ENCODE measurements at places on chromosomes 2 and 18.

DNA sequence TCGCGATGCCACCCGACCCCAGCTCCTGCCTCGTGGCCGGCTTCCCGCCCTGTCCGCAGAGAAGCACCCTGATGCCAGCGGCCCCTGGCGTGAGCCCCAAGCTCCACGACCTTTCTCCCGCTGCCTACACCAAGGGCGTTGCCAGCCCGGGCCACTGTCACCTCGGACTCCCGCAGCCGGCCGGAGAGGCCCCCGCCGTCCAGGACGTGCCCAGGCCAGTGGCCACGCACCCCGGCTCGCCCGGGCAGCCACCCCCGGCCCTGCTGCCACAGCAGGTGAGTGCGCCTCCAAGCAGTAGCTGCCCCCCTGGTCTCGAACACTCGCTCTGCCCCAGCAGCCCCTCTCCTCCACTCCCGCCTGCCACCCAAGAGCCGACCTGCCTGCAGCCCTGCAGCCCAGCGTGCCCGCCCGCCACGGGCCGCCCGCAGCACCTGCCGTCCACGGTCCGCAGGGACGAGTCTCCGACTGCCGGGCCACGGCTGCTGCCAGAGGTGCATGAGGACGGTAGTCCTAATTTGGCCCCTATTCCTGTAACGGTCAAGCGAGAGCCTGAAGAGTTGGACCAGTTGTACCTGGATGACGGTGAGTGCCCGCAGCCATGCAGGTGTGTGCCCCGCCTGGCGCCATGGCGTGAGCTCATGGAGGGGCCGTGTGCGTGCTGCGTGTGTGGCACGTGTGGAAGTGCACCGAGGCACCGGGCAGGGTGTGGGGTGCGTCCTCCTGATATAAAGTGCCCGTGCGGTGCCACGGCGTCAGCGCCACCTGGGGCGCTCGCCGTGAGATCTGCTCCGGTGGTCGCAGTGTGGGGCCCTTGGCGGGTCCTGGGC lies 90.8 kb downstream of the NFATC1 start:
- DNase-seq: no peak

DNA sequence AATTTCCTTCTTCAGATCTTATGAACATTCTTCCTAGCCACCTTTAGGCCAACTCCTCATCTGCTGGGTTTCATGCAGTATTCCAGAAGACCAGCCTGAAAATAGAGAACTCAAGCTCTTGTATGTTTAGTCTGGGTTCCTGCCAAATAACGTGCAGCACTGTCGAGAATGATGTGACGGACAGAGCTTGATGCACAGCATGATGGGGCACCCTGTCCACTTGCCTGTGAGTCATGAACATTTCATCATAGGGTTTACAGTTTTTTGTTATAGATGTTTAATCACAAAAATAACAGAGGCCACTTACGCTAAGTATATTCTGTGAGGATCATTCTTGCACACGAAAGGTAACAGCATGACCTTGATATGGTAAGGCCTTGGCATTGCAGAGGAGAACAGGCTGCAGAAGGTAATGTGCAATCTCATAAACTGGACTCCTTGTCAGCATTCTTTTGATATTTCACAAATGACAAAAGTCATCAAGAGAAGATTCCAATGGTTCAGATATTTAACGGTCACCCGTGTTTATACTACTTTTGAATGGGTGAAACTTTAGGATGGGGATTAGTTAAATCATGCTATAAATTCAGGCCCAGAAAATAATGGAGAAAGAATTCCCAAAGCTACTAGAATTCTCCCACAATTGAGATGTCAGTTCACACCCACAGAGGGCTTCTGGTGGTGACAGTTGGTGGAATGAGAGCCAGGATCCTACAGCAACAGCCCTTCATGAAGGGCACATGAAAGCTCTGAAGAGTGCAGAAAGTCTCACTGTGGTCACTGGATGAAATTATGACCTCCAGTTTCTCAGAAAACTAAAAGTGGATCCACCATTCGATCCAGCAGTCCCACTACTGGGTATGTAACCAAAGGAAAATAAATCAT lies 396.1 kb upstream of the RAB12 start:
- DNase-seq: no peak

DNA sequence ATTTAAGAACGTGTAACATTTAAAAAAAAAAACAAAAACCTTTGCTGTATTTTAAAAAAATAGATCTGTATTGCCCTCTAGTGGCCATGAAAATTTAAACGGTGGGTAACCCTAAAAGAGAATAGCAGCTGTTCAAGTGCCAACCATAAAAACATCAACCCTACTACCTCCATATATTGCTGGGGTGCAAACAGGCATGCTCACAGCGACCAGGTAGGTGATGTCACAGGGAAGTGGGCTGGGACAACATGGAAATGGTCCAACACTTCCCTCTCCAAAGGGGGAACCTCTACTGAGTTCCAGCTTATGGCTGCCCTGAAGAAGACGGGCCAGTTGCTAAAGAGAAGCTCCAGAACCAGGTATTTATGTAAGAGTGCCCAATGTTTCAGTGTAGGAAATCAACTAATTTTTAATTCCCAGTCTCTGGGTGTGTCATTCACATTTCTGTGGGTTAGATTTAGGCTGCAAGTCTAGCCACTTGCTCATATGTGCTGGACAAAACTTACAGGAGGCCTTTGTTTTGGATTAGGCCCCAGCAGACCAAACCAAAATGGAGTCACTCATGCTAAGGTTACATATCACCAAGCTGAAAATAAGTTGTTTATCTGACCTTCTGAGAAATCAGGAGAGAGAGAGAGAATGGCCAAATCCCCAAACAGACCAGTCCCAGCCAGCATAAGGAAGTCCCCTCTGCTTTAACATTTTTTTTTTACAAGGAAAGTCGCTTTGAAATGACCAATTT lies 54.5 kb downstream of the SKA1 start:
- DNase-seq: no peak

DNA sequence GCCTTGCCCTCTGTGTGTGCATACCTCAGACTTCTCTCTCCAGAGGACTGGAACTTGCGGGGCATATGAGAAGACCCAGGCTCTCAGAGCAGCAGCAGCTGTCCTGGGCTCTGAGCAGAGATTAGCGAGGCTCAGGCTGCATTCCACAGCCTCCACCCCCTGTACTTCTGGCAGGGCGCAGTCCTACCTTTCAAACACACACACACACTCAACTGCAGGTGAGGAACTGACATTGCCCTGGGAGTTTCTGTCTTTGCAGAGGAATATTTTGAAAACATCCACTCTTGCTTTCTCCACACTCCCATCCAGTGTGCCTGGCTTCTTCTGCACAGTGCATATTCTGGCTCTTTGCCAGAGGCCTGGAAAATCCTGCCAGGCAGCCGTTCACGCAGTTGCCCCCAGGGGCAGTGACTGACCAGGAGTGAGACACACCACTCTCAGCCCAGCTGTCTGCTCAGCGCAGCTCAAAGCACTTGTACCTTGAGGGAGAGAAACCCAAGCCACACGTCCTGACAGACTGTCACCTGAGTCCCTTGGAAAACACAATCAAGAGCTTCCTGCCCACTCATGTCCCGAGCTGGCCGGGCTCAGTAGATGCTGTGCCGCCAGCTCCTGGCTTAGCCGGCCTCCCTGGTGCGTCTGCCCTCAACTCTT lies 460.8 kb downstream of the RNF144A start:
- DNase-seq: peak; percentile 59

DNA sequence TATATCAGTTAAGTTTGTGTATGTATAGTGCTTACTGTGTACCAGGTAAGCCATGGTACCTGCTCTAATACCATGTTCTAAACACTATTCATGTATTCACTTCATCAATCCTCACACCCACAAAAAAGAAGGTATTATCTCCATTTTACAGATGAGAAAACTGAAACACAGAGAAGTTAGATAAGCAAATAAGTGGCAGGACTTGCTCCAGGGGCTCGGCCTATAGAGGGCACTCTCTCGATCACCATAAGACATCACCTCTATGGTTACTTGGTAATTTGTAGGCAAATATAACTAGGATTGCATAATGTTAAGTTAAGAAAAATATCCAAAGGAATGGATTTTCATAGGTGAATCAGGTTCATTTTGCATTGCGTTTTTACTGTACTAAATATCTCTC lies 118.1 kb upstream of the FN1 start:
- no peak for DNase-seq

DNA sequence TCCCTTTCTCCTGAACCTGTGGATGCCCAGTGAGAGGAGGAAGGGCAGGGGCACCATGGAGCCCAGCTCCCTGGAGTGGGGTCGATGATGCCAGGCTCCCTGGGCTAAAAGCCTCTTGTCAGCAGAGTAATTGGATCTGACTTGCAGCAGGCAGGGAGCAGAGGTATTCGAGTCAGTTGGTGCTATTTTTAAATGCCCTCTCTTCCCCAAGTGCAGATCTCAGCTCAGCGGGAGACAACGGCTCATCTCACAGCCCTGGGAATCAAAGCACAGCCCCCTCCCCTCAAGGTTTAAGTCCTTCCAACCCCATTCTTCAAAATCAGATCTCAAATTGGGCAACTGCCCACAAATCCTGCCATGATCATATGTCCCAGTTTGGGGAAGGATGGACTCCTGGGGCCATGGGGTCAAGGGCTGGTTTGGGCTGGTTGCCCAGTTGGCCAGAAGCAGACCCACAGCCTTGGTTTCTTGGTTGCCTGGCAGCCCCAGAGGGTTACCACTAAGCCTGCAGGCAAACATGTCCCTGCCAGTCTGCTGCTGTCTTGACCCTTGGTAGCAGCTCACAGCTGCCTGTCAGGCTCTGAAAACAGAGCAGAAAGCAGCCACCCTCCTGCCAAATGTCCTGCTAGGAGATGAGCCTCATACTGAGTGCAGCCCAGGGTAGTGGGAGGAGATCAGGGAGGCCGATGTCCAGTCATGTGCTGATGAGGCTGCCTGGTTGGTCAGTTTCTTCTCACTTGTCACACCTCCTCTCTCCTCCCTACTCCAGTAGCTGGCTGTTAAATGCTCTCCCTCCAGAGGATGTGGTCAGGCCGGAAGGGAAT lies 244.9 kb downstream of the LOXHD1 start:
- peak; percentile 82 for DNase-seq

GRCh38 chr2:203673933-203674332 lies 32.5 kb upstream of the CD28 start:
- DNase-seq: no peak

DNA sequence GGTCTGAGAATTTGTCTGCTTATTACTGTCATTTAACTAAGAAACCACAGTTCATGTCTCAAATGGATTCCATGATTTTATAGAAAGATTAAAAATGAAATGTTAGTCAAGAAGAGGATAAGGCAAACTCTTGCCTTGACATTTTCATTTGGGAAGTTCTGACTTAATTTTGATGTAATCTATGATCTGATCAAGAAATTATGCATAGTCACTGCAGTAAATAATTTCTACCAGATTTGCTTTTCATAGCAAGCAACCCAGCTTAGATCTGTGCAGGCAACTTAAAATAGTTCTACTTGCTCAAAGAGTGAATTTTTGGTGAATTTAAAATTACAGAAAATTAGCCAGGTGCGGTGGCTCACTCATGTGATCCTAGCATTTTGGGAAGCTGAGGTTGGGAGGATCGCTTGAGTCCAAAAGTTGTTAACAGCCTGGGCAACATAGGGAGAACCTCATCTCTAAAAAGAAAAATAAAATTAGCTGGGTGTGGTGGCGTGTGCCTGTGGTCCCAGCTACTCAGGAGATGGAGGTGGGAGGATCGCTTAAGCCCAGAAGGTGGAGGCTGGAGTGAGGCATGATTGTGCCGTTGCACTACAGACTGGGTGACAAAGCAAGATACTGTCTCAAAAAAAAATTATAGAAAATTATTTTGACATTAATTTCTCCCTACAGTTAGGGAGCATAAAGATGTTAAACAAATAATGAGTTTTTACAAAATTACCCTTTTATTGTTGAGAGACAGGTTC lies 158.7 kb upstream of the MYO3B start:
- DNase-seq: no peak

- DNase-seq: no peak
Observed at GRCh38 chr2:107592280-107592624, 234.4 kb upstream of the RGPD4 start.

GRCh38 chr2:45836740-45837139 lies 185.3 kb downstream of the PRKCE start:
- no peak for DNase-seq

- DNase-seq: no peak
Observed at GRCh38 chr2:108305901-108306300, 17.2 kb downstream of the SULT1C2 start.

- DNase-seq: no peak
Observed at GRCh38 chr2:23585273-23586170, 200.5 kb downstream of the KLHL29 start.

GRCh38 chr2:15976354-15976753 lies 36.0 kb downstream of the MYCN start:
- peak; percentile 40 for DNase-seq

- DNase-seq: peak; percentile 78
Observed at GRCh38 chr18:36828157-36828629, 609 bp downstream of the TPGS2 start.

GRCh38 chr18:3645384-3646156 lies 195.6 kb downstream of the TGIF1 start:
- peak; percentile 18 for DNase-seq

GRCh38 chr18:23719634-23720201 lies 30.5 kb downstream of the LAMA3 start:
- peak; percentile 85 for DNase-seq

DNA sequence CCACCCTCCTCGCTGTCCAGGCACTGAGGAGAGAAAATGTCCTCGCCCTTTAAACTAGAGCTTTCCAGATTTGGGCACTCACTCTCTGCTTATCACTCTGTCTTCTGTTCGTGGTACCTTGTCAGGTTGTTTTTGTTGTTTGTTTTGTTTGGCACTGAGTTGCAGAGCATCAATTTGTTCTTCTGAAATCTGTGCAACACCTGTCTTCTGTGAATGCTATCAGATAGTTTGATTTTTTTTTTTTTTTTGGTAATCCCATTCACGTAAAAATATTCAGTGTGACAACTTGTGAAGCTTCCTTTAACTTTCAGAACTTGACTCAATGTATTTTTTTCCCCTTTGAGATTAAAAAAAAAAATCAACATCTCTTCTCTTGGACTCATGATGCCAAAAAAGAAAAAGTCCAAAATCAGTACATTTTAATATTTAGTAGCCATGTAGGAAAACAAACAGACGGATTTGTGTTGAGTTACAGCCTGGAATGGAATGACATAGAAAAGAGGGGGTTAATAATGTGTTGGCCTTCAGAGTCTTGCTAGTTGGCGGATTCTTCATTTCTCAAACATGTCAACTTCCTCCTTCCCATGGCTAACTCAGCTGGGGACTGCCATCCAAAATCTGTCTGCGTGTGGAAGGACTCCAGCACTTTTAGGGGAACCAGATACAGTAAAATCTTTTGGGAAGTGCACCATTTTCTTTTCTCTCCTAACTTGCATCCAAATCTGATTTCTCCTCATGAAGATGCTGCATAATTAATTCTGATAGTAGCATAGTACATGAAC lies 1.6 kb downstream of the TMEM178A start:
- DNase-seq: no peak

- DNase-seq: no peak
Observed at GRCh38 chr2:176471949-176472348, 202.7 kb downstream of the MTX2 start.

- no peak for DNase-seq
Observed at GRCh38 chr18:23877371-23877770, 137.2 kb upstream of the TTC39C start.

GRCh38 chr2:113064281-113064680 lies 3.5 kb upstream of the IL1F10 start:
- DNase-seq: no peak

DNA sequence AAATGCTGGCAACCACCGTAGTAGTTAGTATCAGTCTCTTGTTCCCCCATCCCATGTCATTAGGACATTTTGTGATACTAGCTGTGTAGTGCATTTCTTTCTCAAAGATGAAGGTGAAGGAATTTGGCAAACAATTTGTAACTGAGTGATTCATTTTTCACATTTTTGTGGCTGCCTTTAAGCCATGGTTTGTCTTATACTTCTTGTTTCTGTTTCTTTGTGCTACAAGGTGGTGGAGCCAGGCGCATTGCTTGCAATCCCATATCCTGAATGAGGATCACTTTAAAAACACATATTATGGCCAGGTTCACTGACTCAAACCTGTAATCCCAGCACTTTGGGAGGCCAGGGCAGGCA lies 40.6 kb downstream of the GPD2 start:
- DNase-seq: no peak

Data from endodermal cell (in vitro differentiated cells).